Stimulated activated CD8-positive, alpha-beta memory T cell treated with anti-CD3 and anti-CD28 coated beads, Interleukin-4, amount 100 ng/mL, for 1 hour (primary cell): ENCODE measurements at places on chromosomes 12 and 14.

DNA sequence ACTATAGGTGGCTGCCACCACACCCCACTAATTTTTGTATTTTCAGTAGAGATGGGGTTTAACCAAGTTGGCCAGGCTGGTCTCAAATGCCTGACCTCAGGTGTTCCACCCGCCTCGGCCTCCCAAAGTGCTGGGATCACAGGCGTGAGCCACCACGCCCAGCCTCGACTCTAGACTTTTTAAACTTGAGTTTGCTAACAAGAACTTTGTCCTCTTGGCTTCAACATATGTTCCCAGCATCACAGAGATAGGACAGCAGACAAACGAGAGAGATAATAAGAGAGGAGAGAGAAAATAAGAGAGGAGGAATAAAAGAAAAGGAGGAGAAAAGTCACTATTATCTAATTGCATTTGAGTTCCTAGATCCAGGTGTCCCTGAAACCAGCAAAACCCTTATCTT is 119.1 kb downstream of the CEP83 start:
- DNase-seq: no peak

- no peak for DNase-seq
Measured at GRCh38 chr14:41397926-41398325, 208.8 kb upstream of the LRFN5 start.

DNA sequence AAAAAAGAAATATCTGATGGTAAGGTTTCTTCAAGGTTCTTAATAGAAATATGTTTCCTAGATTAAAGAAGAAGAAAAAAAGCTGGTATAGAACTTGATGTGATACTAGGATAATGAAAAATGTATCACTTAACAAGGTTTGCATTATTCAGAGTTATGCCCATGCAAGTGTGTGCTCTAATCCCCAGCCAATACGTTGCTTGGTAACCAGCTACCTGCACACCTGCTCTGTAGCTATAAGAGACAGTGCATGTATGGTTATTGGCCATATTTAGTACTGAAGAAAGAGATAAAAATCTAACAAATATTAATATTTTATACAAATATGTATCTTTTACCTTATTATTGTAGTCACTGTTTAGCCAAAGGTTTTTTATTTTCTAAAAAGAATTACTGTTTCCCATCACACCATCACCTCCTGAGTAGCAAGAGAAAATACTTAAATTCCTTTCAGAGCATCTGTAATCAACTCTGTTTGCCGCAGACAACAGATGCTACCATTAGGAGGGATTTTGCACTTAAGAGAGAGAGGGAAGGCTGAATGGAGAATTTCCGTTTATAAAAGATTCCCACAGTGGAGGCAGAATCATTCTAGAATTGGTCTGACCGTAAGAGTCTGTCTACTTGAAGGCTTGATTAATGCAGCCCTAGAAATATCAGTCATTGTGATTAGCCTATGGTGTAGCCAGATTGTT is 115.6 kb downstream of the NEDD1 start:
- DNase-seq: no peak

GRCh38 chr14:103543140-103543539 is 14.1 kb downstream of the TRMT61A start:
- DNase-seq: no peak

GRCh38 chr12:52380271-52380694 is 5.2 kb downstream of the KRT84 start:
- no peak for DNase-seq

- DNase-seq: no peak
Measured at GRCh38 chr12:105864901-105865300, 273.9 kb downstream of the NUAK1 start.

GRCh38 chr12:27674989-27675388 is 21.3 kb upstream of the REP15 start:
- no peak for DNase-seq
